ENCODE measurements at places on chromosomes 4 and X. TPM values are rescaled to one million over a fixed set of nuclear protein-coding genes. Genes with fewer than 3 reads are reported as not detected.

DNA sequence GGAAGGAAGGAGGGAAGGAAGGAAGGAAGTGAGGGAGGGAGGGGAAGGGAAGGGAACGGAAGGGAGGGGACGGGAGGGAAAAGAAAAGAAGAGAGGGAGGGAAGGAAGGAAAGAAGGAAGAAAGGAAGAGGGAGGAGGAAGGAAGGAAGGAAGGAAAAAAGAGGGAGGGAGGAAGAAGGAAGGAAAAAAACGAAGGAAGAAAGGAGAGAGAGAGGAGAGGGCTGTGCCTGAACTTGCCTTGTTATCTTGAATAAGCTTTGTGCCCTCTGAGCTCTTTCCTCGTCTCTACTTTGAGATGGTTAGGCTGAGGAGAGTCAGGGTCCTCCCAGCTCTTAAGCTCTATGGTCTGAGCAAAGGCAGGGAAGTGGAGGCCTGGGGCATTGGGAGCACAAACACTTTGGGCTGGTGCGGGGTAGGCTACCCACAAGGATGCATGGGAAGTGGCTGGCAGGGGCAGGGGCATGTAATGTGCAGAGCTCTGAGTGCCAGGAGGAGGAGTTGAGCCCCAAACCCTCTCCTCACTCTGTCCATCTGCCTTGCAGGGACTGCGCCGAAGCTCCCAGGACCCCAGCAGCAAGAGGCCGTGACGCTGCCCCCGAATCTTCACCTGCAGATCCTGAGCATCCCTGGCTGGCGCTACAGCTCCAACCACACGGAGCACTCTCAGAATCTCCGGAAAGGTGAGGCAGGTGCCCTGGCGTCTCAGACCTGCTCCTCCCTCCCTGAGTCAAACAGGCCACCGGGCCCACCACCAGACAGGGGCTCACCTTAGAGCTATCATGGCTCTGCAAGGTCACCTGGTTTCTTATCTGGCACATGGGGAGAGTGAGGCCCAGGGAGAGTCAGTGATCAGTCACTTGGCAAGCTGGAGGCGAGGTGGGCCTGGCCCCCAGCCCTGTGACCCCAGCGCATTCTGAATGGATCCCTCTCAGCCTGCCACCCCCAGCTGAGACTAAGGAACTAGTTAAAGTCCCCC, 26.5 kb upstream of the MRFAP1 start:
- no peak for DNase-seq

GRCh38 chr4:164304861-164305260, 449.1 kb upstream of the SMIM31 start:
- no peak for DNase-seq

DNA sequence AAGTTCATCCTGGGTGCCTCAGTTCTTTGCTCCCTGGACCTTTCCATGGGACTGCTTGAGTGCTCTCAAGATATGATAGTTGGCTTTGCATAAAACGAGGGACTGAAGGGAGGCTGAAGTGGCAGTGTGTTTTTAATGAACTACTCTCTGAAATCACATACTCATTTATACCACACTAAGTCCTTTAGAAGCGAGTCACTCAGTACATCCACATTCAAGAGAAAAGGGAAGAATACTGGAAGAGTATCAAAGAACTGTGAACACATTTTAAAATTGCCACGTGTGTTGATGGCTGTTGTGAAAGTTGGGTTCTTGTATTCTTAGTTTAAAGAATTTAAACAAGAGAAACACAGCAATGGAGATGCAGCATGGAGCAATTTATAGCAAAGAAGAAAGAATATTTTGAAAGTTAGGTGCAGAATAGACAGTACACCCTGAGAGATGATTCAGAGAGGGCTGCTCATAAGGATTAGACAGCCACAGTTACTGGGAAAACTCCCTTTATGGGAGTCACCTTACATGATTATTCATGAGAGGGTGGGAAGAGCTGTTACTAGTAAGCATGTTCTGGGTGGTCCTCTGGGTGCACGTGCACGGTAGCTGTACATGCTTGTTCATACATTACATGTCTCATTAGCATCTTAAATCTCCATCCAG, 380.7 kb downstream of the ADGRL3 start:
- no peak for DNase-seq

- DNase-seq, result no peak
Observed at GRCh38 chr4:84492737-84493091, 6.4 kb downstream of the NKX6-1 start.

DNA sequence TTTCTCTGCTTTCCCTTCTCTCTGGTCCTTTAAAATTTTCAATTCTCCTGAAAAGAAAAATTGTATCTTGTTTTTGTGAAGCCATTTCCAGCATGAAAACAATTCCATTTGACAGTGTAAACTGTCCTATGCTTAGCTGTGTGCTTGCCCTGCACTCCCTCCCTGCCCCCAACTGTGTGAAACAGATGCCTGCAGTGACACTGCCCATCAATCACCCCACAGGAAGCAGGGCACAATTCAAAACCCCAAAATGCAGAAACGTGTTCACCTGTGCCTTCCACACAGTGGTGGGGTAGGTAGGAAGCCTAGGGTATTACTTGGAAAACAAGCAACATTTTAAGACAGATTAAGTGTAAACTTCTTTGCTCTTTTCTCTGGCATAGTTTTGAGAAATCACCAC, 6.2 kb upstream of the FHDC1 start:
- no peak for DNase-seq

DNA sequence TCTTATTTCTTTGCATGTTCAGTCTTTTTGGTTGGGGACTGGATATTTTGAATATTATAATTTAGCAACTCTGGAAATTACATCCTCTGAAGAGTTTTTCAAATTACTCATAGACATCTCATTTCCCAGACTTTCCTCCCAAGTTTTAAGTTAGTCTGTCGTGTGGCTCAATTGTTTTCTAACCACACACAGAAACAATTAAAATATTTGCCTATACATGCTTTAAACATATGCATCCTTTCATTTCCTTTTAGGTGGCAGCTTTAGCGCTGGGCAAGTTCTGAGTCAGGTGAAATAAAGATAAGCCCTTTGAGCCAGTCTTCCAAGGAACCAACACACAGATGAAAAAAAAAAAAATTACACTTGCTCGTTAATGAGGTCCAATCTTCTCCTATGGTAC, 307.0 kb upstream of the SPOCK3 start:
- no peak for DNase-seq

The PNMA6A gene
- 0.43 TPM for total RNA-seq

The HOPX gene
- total RNA-seq, result under 0.01 TPM

The GLUD2 gene
- 1.9 TPM for total RNA-seq
